ENCODE measurements at places on chromosomes 13 and 19. TPM values are rescaled to one million over a fixed set of nuclear protein-coding genes. Genes with fewer than 3 reads are reported as not detected.

DNA sequence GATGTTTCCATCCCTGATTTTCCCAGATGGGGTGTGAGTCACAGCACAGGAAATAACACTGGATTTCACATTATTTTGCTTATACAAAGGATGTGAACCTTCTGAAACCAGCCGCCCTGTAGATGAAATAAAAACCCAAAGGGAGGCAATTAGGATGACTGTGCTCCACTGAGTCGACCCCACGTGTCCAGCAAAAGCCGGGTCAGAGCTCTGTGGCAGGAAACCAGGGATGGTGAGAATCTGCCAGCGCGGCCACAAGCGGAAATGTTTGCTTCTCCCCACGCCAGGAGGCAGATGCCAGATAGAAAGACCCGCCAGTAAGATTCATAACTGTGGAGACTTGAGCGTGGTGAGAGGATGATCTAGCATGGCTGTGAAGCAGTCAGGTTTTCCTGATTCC is 764.4 kb downstream of the LIG4 start:
- no peak for DNase-seq

DNA sequence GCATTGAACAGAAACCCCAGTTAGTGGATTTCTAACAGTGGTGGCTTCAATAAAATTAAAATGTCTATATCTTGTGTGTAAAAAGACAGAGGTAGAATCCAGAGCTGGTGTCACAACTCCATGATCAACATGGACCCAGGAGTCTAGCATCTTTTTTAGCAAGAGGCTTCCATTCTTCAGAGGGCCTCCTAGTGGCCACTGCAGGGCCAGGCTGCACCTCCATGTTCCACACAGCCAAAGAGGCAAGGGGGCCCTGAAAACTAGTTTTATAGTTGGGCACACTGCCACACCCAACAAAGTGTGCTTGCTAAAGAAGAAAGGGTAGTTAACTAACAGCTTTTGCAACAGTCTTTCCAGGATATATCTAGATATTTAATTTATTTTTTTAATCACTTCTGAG is 12.9 kb downstream of the N4BP2L1 start:
- DNase-seq = peak; percentile 64

- no peak for DNase-seq
These were observed 13.6 kb upstream of the LATS2 start for GRCh38 chr13:21075011-21075378.

GRCh38 chr13:94168783-94169453 is 310.6 kb downstream of the DCT start:
- no peak for DNase-seq

- no peak for DNase-seq
These were observed 10.8 kb downstream of the RINL start for GRCh38 chr19:38867171-38867780.

GRCh38 chr13:52109116-52109670 is 19.7 kb downstream of the NEK5 start:
- DNase-seq = no peak

GRCh38 chr13:109684824-109685202 is 101.6 kb downstream of the IRS2 start:
- DNase-seq = no peak

DNA sequence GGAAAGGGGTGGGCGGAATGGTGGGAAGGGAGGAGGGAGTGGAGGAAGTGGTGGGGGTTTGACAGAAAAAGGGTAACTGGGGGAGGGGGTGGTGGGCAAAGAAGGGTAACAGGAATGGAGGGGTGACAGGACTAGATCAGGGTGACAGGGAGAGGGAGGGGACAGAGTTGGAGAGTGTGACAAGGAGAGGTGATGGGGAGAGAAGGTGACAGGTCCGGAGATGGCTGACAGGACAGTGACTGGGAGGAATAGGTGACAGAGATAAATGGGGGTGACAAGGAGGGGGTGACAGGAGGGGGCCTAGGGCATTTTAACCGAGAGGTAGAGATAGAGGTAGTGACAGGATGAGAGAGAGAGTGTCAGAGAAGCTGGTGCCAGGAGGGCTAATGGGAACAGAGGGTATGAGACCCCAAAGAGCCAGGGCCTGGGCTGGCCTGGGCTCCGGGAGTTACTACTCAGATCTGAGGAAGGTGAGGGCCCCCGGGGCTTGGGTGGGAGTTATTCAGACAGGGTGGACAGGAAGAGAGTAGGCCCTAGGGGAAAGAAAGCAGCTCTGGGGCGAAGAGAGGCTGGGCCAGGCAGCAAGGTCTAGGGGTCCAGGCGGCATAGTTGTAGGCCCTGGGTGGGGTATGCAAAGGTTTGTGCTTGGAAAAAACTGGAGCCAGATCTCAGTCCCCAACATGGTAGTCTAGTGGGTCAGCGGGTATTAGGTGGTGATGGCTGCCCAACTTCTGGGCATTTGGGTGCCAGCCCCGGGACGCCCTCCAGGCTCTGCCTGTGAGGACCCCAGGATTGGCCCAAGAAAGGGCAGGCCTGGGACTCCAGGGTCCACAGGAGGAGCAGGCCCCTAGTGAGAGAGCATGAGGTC is 660 bp downstream of the CIC start:
- DNase-seq = no peak

- DNase-seq = no peak
These were observed 40.3 kb upstream of the TFDP1 start for GRCh38 chr13:113544071-113544891.

DNA sequence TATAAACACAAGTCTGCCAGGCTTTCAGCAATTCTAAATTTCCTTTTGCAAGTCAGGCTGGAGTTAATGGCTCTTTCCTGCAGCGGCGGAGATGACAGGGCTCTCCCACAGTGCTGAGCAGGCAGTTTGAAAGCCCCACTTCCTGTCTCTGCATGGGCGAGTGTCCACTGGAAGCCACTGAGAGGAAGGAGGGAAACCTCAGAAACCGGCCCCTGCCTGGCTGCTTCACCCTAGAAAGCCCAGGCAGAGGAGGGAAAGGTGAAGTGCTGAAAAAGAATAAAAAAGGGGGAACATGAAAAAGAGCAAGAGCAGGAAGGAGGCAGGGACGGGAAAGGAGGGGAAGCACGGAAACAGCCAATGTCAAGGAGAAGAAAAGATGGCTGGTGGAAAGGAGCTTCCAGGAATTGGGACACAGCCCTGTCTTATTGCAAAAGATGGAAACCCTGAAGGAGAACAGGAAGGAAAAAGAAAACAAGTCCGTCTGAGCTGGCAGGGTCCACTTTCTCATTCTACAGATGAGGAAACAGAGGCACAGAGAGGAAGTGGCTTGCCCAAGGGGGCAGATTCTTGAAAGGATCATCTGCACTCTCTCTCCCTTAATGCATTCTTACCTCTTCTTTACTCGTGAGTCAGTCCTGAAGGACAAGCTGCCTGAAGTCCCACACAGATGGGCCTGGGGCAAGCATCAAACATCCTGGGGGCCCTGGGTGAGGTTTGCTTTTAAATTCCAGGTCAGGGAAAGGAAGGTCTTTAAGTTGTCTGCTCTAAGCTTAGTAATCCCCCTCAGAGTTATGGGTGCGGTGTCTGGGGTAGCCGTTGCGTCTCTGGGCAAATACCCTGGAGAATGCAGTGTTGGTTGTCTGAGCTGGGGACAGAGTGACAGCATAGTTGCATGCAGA is 38.8 kb upstream of the ALOX5AP start:
- no peak for DNase-seq

The ZNF541 gene
- total RNA-seq = not detected

The SLC25A41 gene
- total RNA-seq = 1.4 TPM

- DNase-seq = no peak
These were observed 828.3 kb upstream of the MIR17HG start for GRCh38 chr13:90519157-90519556.

The LILRB4 gene
- not detected for total RNA-seq

The DENND1C gene
- 19.2 TPM for total RNA-seq

The SPRED3 gene
- 0.11 TPM for total RNA-seq

GRCh38 chr13:67803118-67803517 is 573.0 kb upstream of the PCDH9 start:
- DNase-seq = no peak

DNA sequence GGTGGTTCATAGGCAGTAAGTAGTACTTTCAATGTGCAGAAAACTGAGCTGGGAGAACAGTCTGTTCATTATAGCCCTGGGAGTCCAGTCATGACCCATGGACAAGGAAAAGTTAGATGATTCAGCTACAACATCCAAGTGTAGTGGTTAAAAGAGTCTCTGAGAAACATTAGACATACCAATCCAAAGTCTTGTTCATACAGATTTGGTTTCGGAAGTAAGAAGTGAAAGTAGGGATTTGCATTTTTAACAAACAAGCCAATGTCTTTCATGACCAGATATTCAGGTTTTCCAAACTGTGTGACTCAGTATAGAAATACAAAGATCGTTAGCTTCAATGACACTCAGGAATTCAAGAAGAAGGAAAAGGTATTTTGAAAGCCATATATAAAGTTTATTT is 345.3 kb downstream of the SLITRK1 start:
- DNase-seq = no peak

DNA sequence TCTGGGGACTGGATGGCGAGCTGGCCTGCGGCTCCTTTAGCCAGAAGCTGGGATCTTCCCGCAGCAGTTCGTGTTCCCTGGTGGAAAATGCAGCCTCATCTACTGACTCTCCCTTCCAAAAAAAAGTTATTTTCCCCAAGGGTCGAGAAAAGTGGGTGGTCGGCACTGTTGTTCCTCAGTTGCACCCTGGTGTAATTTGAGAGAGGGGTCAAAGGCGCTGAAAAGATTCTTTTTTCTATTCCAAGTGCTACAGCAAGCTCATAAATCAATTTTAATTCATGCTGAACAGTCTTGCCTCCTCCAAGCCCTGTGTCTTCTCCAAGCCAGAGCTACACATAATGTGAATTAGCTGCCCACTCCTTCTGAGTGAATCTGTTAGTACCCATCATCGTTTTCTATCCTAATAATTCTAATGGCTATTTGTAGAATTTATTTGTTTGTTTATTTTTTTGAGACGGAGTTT is 774 bp downstream of the SLC25A15 start:
- peak; percentile 60 for DNase-seq

DNA sequence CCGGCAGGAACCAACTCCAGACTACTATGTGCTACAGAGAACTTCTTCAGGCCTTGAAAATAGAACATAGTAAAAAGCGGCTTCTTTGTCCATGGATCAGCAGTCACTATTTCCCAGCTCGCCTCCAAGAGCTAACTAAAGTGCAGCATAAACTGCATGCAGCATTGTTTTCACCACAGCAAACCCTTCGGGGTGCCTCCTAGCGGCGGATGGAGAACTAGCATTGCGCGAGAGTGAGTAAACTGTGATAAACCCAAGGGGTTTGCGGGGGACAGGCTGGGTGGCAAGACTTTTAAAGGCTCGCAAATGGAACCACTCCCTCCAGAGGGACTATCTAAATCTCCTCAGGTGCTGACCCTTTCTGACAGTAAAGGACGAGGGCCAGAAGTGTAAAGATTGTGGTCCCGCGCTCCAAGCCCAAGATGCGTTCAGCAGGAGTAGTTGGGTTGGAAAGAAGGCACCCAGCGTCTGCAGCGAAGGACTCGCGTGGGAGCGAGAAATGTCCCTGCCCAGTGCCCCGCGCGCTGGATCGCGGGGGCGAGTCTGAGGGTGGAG is 21.5 kb upstream of the SGCG start:
- DNase-seq = no peak

DNA sequence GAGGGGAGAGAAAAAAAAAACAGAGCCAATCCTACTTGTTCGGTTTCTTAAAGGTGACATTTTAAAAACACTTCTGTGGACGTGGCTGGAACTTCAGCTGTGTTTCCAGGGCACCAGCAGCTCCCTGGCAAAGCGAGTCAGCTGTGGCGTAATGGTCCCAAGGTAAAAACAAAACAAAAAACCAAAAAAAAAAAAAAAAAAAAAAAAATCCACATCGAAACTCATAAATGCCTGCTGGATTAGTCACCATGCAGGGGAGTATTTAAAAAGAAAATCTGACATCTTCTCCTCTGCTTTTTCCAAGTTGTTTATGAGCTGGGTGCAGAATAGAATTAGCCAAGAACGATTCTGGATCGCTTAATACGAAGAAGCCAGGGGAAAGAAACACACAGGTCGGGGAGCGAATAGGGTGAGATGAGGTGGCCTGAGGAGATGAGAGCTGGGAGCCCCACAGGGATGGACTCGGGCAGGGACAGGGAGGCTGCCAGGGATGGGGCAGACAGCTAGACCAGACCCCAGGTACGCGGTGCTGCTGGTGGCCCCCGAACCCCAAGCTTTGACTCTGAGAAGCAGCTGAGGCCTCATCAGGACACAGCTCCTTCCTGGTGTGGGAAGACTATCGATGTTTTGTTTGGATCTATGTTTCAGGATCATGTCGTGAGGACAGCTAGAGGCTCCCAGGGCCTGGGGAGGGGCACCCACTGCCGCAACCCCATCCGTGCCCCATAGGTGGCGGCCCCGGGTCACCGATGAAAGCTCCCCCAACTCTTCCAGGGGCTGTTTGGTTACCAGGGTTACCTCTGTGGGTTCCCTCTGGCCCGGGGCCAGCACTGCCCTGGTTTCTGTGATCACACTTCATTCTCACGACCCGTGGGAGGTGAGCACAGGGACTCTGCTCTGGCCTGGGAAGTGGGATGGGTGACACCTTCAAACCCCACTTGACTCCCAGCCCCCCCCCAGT is 3.1 kb upstream of the CTXN1 start:
- peak; percentile 83 for DNase-seq

DNA sequence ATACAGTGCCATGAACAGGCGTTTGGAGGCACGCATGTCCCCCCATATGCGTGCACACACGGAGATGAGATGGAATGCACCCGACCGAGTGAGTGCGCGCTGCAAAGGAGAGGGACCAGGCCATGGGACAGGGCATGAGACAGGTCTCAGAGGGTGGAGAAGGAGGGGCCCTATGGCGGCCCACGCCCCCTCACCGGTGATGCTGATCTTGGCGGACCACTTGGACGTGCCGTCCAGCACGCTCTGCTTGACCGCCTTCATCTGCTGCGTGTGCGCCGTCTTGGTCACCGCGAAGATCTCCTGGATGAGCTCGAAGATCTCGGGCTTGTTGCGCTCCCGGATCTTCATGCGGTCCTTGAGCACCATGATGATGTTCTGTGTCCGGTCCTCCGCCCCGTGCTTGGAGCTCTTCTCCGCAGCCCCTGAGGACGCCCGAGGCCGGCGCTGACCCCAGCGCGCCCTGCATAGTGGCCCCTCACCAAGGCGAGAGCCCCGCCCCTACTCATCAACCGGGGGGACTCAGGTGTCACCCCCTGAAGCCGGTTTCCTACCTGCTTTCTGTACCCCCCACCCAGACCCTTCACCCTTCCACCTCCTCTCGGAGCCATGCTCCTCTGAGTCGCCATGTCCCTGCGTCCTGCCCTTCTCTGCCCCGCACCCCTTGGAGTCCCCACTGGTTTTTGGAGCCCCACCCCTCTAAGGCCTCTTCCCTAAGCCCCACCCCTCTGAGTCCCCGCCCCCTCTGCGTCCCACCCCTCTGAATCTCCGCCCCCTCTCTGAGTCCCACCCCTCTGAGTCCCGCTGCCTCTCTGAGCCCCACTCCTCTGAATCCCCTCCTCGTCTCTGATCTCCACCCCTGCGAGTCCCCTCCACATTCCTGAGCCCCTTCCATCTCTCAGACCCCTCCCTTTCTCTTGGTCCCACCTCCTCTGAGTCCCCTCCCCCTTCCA is 40.8 kb downstream of the UNC13A start:
- no peak for DNase-seq

- no peak for DNase-seq
These were observed 56.7 kb upstream of the USP29 start for GRCh38 chr19:57063070-57063469.

- no peak for DNase-seq
These were observed 19.0 kb upstream of the ACOD1 start for GRCh38 chr13:76929320-76929719.

GRCh38 chr13:35961461-35962220 is 169.5 kb downstream of the DCLK1 start:
- DNase-seq = no peak

GRCh38 chr19:2476451-2477140 is 669 bp downstream of the GADD45B start:
- peak; percentile 66 for DNase-seq

Data from Karpas-422 (cell line).